ENCODE measurements at places on chromosomes 13 and 19. TPM values are rescaled to one million over a fixed set of nuclear protein-coding genes. Genes with fewer than 3 reads are reported as not detected.
A peak's percentile ranks its signal among the peaks of the same experiment; 100 is the strongest.

DNA sequence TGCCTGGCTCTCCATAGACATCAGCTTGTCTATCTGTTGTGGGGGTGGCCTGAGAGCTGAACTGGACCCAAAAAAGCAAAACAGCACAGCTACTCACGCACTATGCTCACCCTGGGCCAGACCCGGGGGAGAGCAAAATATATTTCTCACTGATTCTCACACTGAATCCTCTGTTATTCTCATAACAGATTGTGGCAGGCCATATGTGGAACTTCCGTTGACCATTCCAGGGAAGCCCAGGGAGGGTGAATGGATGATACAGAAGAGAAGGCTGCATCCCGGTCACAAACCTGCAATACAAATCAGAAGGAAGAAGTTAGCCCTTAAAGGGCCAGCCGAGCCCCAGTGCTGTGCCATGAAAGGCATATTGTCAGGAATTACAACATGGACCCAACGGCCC, 362.5 kb downstream of the ZNF536 start:
- ATAC-seq: no peak

GRCh38 chr13:76329004-76329403, 557.2 kb downstream of the KCTD12 start:
- no peak for ATAC-seq

The GIPR gene
- not detected for total RNA-seq

DNA sequence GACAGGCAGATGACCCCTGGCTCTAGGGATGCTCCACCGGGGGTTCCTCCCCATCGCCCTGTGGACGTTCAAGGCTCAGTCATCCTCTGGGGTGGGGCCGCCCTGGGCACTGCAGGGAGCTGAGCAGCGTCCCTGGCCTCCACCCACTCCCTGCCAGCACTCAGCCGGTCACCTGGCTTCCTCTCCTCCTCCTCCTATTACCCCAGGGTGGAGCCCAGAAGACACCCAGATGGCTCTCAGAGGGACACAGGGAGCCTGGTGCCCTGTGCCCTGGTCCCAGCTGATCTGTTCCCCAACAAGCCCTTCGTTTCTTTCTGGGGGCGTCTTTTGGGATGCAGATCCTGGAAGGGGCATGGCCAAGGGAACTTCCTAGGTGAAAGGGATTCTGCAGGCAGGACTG, 3.7 kb upstream of the MKNK2 start:
- no peak for ATAC-seq

- no peak for ATAC-seq
Measured at GRCh38 chr13:22220151-22221135, 549.6 kb downstream of the FGF9 start.

- peak; percentile 57 for ATAC-seq
Measured at GRCh38 chr19:5916181-5916708, 2.2 kb downstream of the CAPS start.

The PPP1R12C gene
- total RNA-seq: 276 TPM

The TNFSF13B gene
- 20.1 TPM for total RNA-seq

The PRR22 gene
- total RNA-seq: not detected

GRCh38 chr13:71935166-71935840, 68.3 kb upstream of the DACH1 start:
- no peak for ATAC-seq

- ATAC-seq: no peak
Measured at GRCh38 chr13:38262211-38262610, 87.4 kb upstream of the UFM1 start.

GRCh38 chr13:83065108-83065507, 817.2 kb downstream of the SLITRK1 start:
- peak; percentile 99 for ATAC-seq

- no peak for ATAC-seq
Measured at GRCh38 chr13:73069206-73069805, 10.5 kb downstream of the KLF5 start.

GRCh38 chr13:106286811-106287210, 248.7 kb downstream of the EFNB2 start:
- no peak for ATAC-seq

The ZNF221 gene
- 6.6 TPM for total RNA-seq

DNA sequence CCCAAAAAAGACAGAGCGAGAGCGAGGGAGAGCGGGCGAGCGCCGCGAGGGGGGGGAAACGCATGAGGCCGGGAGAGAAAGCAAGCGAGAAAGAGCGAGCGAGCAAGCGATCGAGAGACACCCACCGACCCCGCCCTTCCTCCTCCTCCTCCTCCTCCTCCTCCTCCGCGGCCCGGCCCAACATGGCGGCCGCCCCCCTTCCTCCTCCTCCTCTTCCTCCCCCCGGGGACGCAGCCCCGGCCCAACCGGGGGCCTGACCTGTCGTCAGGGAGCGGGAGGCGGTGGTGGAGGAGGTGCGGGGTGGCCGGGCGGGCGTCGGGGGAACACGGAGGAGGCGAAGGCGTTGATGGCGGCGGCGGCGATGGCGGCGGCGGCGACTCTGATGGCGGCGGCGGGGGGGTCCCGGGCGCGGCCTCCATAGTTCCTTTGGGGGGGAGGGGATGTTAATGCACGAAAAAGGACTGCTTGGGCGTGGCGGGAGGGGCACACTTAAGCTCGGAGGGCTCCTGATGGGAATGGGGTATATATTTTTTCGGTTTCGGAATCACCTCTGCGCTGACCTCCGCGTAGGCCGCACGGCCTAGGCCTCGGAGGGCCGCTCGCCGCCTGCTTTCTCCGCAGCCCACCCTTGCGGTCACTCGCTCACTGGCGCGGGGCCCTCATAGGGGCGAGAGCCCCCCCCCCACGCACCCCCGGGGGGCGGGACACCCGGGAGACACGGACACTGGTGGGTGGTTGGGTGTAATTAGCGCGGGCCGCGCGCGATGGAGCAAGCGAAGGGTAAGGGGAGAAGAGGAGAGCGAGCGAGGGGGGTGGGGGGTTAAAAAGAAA, 1.2 kb downstream of the ZC3H4 start:
- ATAC-seq: peak; percentile 45

The CERS1 gene
- total RNA-seq: 0.81 TPM
